Smooth muscle cell of the brain vasculature (primary cell): ENCODE measurements at places on chromosomes 12 and 14.

DNA sequence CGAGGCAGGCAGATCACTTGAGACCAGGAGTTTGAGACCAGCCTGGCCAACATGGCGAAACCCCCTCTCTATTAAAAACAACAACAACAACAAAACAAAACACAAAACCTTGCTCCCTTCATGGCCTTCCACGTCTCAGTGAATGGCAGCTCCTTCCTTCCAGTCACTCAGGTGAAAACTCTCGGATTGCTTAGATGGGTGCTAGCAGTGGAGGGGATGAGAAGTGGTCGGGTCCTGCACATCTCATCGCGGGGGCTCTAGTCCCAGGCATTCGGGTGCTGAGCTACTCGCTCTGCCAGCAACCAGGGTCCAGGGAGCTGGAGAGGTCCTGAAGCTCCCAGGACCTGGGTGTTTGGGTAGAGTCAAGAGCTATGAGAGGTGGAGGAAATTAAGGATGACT, 7.7 kb downstream of the SLC6A13 start:
- no peak for DNase-seq

- no peak for DNase-seq
These were observed 92.9 kb downstream of the PPP2R5C start for GRCh38 chr14:101854366-101854765.

DNA sequence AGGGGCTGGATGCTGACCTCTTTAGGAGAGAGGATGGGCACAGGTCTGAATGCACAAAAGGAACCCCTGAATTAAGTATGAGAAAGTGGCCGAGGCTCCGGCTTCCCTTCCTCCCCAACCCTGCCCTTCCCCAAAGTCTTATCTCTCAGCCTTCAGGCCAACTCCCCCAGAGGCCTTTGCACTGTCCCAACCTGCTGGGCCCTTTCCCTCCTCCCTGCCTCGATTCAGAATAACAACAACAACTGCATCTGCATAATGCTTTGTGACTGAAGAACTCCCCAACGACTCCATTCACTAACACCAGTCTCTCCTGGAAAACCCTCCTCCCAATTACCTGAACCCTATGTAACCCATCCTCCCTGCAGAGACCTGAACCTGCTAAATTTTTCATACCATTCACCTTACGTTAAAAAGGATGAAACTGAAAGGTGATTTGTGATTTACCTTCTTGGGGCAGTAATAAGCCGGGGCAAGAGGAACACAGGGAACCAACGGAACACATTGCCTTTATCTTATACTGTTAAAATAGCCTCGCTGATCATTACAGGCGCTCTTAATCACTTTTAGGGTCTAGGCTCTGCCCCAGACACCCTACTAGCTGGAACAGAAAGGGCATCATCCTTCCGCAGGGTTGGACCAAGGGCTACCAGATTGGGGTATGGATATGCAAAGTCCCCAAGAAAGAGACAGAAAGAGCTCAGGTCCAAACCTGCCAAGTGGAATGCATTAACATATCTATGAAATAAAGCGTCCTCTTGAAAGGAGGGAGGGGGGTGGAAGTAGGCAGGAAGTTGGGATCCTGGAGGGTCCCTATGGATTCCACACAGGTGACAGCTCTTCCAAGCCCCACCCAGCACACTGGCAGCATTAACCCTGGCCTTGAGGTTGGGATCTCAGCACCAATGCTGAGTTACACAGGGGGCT, 24.2 kb upstream of the FOXN3 start:
- DNase-seq, result no peak

DNA sequence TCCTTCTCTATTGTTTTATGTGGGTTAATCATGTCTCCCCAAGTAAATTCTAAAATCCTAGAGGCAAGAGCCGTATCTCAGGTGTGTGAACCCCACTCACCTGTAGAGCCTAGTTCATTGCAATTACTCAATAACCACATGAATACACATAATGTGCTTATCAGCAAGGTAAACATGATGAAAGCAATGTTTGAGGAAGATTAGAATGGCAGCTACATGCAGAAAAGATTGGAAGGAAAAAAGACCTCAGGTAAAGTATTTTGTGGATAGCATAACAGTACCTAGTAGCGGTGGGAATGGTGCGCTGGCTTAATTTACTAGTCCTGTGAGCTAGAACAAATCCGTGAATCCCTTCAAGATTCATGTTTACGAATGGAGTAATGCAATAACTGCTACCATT, 5.3 kb upstream of the KRAS start:
- DNase-seq, result no peak

DNA sequence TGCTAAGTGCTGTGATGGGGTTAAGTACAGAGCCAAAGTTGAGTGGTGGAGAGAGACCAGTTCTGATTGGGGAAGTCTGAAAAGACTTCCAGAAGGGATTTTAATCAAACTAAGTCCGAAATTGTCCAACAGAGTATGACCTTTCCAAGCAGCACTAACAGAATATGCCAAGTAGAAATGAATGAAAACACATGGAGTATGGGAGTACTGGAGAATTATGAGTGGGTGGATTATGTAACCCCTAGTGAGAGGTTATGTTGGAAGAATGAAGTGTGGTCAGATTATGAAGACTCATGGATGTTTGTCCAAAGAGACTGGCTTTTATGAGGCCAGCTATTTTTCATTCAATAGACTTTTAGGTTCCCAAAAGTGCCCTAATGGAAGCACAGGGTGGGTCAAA, 94.0 kb upstream of the PLEKHA5 start:
- DNase-seq, result no peak

DNA sequence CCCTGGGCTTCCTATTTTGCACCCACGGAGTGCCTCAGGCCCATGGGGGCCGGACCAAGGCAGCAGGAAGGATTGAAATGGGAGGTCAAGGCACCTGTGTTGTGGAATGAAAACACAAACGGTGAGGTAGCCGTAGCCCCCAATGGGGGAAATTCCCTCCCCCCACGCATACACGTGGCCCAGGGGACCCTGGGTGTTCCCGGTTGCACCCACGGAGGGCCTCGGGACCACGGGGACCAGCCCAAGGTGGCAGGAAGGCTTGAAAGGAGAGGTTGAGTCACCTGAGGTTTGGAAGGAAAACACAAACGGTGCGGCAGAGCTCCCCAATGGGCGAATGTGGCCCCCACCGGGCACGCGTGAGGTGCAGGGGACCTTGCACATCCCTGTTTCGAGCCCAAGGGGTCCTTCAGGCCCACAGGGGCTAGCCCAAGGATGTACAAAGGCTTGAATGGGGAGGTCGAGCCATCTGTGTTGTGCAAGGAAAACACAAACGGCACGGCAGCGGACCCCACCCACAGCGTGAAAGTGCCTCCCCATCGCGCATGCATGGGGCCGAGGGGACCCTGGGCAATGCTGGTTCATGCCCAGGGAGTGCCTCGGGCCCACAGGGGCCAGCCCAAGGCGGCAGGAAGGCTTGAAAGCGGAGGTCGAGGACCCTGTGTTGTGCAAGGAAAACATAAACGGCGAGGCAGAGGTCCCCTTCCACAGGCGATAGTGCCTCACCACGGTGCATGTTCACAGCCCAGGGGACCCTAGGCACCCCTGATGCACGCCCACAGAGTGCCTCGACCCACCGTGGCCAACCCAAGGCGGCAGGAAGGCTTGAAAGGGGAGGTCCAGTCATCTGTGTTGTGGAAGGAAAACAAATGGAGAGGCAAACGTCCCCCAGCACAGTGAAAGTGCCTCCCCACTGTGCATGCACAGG, 376.7 kb downstream of the ALG10 start:
- DNase-seq, result no peak

DNA sequence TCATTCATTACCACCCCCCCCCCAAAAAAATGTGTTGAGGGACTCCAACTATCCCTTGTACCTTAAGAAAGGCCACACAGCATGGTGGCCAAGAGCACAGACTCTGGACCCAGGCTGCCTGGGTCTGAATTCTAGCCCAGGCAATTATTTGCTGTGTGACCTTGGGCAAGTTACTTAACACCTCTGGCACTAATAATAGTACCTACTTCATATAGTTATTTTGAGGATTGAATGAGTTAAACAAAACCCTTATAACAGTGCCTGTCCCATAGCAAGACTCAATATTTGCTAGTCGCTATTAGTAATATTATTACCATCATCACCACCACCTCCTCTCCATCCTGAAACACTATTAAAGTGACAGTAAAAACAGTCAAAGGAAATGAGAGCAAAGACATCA, 37.2 kb downstream of the NT5DC3 start:
- no peak for DNase-seq

DNA sequence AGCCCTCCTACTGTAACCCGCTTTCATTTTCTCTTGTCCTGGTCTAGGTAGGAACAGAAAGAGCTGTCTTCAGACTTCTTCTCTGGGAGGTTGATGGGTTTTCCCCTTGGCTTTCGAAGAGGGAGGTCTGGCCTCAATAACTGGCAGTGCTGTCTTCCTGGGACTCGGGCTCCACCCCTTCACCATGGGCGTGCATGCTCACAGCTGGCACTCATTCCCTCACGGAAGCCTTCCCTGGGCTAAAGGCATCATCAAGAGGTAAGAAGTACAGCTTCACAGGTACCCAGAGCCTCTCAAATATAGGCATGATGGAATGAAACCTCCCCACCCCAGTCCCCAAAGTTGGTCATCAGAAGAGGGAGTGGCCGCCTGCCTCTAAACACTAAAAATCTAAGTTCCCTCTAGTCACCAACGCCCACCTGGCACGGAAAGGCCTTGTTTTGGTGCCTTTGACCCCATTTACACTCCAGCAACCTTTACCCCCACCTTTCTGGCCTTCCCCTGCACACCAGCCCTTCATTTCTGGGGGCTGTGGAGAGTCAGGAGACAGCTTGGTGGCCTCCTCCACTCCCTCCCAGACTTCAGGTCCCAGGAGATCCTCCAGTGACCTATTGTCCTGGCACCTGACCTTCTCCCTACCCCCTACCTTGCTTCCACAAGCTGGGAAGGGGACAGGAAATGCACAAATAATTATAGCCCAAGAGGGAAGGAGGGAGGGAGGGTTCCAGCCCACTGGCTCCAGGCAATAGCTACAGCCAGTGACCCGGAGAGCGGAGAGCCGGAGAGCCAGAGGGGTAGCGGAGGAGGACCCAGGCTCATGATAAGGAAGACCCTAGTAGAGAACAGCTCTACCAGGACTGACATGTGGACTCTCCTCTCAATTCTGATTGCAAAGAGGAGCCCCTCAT, 2.8 kb downstream of the RAPGEF3 start:
- DNase-seq, result no peak

GRCh38 chr14:81485372-81485771, 48.3 kb downstream of the SEL1L start:
- DNase-seq, result no peak

DNA sequence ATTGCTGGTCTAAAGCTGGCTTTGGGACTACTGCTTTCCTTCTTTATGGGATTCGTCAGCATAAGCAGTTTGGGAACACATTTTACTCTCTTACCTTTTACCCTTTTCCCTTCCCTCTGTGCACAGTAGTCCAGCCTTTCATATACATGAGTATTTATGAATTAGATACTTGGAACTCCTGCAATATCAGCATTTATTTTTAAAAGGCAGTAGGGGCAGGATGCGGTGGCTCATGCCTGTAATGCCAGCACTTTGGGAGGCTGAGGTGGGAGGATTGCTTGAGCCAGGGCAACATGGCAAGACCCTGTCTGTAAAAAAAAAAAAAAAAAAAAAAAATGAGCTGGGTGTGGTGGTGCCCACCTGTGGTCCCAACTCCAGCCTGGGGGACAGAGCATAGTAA, 3.0 kb downstream of the NUBPL start:
- DNase-seq, result no peak

DNA sequence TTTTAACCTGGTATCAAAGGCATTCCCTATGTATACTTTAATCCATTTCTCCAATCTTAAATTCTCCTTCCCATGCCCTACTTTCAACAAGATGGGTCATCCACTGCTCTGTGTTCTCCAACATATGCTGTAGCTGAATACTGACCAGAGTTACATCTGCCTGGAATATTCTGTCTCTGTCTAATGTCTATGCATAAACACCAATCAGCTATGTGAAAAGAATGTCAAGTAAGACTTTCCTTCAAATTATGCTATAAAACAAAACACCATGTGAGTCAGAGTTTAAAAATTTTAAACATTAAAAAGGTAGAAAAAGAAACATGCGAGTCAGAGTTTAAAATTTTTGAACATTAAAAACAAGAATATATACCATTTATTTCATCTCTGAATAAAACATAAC, 19.3 kb downstream of the NT5DC3 start:
- no peak for DNase-seq

DNA sequence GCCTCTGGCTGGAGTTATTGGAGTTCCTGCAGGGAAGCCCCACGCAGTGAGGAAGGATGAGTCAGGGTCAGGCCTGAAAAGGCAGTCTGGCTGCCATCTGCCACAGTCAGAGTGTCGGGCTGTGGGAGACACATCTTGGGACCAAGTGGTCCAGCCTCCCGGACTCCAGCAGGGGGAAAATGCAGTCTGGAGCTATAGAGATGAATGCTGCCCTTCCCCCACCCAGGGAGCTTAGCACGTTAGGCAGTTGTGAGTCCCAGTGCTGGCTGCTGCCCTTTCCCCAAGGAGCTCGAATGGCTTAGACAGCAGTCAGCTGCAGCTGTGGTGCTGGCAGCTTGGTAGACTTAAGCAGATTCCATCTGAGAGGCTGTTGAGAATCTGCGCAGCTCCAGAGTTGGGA, 8.2 kb upstream of the NTS start:
- DNase-seq, result peak; percentile 20

- DNase-seq, result no peak
These were observed 48.1 kb downstream of the EPS8 start for GRCh38 chr12:15741082-15741481.

- no peak for DNase-seq
These were observed 106.6 kb upstream of the AMN1 start for GRCh38 chr12:31835276-31835882.
